NCI-H1092 treated with DMSO at 0.1 percent for 48 hours (cell line): ENCODE measurements at places on chromosomes 6 and 20.

DNA sequence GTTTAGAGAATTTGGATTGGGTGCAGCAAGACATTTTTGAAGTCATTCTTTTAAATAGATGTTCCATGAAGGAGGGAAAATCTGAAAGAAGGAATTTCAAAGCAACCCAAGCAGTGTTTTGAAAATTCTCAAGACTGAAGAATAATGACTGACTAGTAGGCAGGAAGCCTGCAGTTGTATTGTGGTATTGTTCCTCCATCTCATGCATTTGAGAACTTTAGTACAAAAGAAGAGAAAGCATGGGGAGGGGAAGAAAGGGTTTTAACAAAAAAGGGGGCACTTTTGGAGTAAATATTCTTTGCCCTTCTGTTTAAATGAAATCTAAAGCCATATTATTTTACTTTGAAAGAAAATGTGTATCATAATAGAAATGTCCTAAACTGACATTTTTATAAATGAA is 6.6 kb downstream of the NCOA3 start:
- DNase-seq, result no peak

DNA sequence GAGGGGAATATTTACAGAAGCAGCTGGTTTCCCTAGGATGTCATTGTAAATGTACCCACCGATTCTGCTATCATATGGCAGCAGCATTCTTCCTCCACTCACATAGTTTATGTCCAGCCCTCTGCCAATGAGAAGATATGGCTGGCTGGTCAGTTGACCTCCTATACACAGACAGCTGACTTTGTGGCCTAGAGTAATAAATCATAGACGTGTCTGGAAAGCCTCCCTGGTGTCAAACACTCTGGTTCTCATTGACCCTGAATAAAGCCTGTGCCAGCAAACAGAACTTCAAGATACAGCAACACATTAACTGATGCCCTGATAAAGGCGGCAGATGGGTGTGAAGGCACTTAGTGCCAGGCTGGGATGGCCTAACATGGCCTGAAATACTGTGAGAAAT is 52.6 kb downstream of the GPR63 start:
- DNase-seq, result no peak

DNA sequence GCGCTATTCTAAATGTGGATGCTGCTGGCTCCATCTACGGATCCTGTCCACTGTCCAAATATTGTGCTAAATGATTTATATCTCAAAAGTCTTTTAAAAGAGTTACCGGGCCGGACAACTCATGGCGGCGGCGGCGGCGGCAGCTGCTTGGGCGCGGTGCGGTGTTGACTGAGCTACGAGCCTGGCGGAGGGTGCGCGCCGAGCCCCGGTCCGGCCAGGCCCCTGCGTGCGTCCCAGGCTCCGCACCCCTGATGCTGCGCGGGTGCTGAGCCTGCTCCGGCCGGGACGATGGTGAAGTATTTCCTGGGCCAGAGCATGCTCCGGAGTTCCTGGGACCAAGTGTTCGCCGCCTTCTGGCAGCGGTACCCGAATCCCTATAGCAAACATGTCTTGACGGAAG is 303.4 kb downstream of the CENPW start:
- DNase-seq, result no peak

GRCh38 chr6:19042420-19042819 is 655.3 kb downstream of the RNF144B start:
- DNase-seq, result no peak

GRCh38 chr20:10540636-10541493 is 105.8 kb downstream of the SLX4IP start:
- no peak for DNase-seq

- DNase-seq, result peak; percentile 23
Observed at GRCh38 chr20:39253051-39253755, 291.1 kb downstream of the DHX35 start.
